ENCODE measurements at places on chromosomes 1 and 21. TPM values are rescaled to one million over a fixed set of nuclear protein-coding genes. Genes with fewer than 3 reads are reported as not detected.

FBXO2 gene
- 3.7 TPM for total RNA-seq

SMPDL3B gene
- total RNA-seq: not detected

YIPF1 gene
- 4.3 TPM for total RNA-seq

ANGPTL7 gene
- not detected for total RNA-seq

TMEM52 gene
- total RNA-seq: 0.49 TPM

NECTIN4 gene
- 0.22 TPM for total RNA-seq

DNA sequence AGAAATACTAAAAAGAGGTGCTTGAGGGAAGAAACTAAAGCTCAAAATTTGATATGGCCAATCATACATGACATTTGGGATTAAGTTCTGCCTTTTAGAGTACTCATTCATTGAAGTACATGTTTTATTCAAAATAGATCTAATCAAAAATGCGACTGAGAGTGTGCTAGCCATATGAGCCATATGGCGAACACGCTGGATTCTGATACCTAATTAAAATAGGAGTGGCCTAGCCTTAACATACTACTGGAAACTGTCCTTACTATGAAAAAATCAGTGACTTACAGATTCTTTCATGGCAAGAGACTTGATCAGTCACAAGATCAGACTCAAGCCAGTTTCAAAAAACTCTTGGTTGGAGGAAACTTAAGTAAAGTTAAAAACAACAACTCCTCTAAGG lies 73.9 kb downstream of the PTGER3 start:
- no peaks in the 10 kb centered on the region for H3K36me3 ChIP-seq
- no peaks in the 10 kb centered on the region for H3K4me1 ChIP-seq
- H3K27ac ChIP-seq: no peak overlapping the region
- no peaks in the 10 kb centered on the region for H3K27me3 ChIP-seq
- no peak for DNase-seq

DNA sequence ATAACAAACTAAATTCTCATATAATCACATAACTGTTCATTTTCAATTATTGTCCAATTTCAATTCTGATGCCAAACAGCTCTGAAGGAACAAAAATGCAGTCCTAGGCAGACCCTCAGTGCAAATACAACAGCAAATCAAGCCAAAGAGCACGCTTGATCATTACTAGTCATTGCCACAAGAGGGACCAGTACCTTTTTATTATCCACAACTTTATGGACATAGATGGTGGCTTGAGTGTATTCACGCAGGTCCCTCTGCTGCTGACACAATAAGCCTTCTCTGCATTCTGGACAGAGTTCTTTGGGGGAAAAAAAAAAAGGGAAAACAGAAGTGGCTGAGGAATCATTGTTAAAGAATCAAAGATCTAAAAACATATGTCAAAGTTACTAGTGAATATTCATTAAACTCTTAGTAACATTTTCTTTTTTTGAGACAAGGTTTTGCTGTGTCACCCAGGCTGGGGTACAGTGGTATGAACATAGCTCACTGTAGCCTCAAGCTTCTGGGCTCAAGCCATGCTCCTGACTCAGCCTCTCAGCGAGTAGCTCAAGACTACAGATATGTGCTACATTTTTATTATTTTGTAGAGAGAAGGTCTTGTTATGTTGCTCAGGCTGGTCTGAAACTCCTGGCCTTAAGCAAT lies 34.3 kb upstream of the RAP1GAP start:
- peaks cover 72% of the 10 kb centered on the region for H3K36me3 ChIP-seq
- no peak for DNase-seq
- no peaks in the 10 kb centered on the region for H3K4me1 ChIP-seq
- no peak overlapping the region for H3K27ac ChIP-seq

GRCh38 chr1:4636186-4636585 lies 18.2 kb upstream of the AJAP1 start:
- no peak overlapping the region for H3K27ac ChIP-seq
- no peaks in the 10 kb centered on the region for H3K4me1 ChIP-seq
- DNase-seq: no peak
- no peaks in the 10 kb centered on the region for H3K27me3 ChIP-seq

DNA sequence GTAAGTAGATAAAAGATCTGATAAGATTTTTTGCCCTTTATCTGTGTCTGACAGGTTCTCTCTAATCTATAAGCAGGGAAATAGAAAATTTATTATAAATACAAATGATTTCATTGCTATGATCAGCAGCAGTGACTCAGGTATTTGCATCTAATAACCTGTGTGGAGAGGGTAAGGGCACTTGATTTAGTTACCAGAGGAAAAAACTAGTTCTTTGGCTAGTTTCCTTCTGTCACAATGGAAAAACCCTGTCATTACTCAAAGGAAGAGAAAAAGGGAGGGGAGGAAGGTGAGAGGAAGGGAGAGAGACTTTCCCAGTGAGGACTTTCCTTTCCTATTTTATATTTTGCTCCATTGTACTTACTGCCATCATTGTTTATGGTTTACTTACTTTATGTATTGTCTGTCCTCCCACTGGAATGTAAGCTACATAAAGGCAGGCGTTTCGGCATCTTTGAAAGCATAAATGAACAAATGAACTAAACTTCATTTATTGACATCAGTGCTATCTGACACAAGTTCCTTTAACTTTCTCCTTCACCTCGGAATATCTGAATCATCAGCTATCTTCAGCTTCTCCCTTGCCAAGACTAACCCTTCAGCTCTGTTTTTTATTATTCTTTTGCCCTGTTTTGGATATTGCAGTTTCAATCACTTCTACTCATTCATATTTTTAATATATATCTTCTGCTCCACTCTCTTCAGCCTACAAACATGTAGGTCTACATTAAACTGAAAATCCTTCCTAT lies 34.9 kb downstream of the WDR3 start:
- peaks cover 20% of the 10 kb centered on the region for H3K36me3 ChIP-seq
- no peaks in the 10 kb centered on the region for H3K4me1 ChIP-seq
- H3K27me3 ChIP-seq: no peaks in the 10 kb centered on the region

GRCh38 chr21:39346671-39347331 lies 2.1 kb downstream of the HMGN1 start:
- no peak for DNase-seq
- H3K4me1 ChIP-seq: peaks cover 25% of the 10 kb centered on the region
- H3K36me3 ChIP-seq: peaks cover 39% of the 10 kb centered on the region
- H3K4me3 ChIP-seq: no peak overlapping the region

- no peak overlapping the region for H3K27ac ChIP-seq
- peaks cover 8% of the 10 kb centered on the region for H3K27me3 ChIP-seq
- no peak for DNase-seq
- H3K4me1 ChIP-seq: peaks cover 2% of the 10 kb centered on the region
- H3K36me3 ChIP-seq: no peaks in the 10 kb centered on the region
Observed at GRCh38 chr1:178506669-178507068, 6.2 kb upstream of the TEX35 start.

GRCh38 chr1:207309745-207310273 lies 11.7 kb upstream of the CD55 start:
- DNase-seq: no peak
- no peaks in the 10 kb centered on the region for H3K27me3 ChIP-seq
- H3K27ac ChIP-seq: no peak overlapping the region
- no peak overlapping the region for H3K4me3 ChIP-seq
- H3K36me3 ChIP-seq: no peaks in the 10 kb centered on the region
- H3K4me1 ChIP-seq: peaks cover 5% of the 10 kb centered on the region

DNA sequence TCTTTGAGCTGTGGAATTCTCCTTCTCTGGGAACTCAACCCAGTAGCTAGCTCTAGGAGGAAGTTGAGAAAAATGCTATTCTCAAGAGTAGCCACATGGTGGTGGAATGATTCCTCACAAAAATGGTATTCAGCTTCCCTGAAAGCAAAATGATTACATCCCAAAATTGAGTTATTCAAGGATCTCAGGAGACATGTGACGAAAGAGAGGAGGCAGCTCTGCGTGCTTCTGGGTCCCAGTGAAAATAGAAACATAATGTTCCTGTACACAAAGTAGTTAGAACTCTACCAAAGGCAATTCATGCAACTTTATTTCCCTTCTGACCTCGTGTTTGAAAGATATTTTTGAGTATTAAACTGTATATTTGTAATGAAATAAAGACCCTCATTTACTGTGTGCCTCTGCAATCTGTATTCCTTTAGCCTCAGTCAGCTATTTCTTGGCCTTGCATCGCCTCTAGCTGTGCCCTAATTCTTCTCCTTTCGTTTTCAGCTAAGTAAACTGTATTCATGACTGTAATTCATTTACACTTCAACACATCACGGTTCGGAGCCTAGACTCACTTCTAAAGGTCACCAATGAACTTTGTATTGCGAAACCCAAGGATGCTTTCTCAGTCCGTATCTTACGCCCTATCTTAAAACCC lies 167.3 kb downstream of the FASLG start:
- H3K27ac ChIP-seq: no peak overlapping the region
- H3K4me3 ChIP-seq: no peak overlapping the region
- H3K36me3 ChIP-seq: no peaks in the 10 kb centered on the region
- H3K4me1 ChIP-seq: no peaks in the 10 kb centered on the region
- peak; percentile 34 for DNase-seq

DNA sequence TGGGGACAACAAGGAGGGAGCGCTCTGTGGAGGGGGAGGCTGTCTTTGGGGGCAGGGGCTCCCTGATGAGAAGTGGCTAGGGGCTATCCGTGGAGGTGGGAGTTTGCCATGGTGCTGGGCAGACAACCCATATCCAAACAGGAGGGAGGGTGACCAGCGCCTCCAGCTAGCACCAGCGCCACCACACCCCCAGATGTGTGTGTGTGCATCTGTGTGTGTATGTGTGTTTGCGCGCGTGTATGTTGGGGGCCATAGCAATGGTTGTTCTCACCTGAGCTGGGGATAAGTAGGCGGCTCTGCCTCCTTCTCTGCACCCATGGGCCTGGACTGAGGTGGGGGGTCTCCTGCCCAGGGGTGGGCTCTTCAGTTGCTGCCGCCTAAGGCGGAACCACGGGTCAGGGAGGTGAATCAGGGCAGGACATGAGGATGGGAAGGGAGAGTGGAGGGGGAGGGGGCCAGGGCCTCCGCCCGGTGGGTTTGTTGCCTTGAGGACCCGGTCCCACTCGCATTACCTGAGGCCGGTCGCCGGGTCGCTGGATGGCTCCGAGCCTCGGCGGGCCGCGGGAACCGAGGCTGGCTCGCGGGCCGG lies 345 bp downstream of the HPCAL4 start:
- no peaks in the 10 kb centered on the region for H3K36me3 ChIP-seq
- H3K4me3 ChIP-seq: peak overlapping the region; percentile 67
- H3K4me1 ChIP-seq: peaks cover 40% of the 10 kb centered on the region
- DNase-seq: no peak
- H3K27ac ChIP-seq: no peak overlapping the region

DNA sequence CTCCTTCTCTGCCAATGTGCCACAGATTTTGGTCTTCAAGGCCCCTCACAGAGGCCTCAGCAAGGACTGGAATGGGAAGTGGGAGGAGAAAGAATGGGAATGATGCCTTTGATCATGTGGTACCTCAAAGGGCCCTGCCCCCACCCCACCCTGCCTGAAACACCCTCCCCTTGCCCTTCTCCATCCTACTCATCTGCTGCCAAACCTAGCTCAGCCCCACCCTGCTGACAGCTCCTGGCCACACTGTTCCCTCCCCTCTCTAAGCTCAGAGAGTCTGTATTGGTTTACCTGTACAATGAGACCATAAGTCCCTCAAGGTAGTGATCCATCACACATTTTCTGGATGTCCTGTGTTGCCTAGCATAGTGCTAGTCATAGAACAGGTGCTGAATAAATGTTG lies 6.7 kb upstream of the ARHGAP30 start:
- no peaks in the 10 kb centered on the region for H3K27me3 ChIP-seq
- peaks cover 10% of the 10 kb centered on the region for H3K4me1 ChIP-seq
- no peak overlapping the region for H3K4me3 ChIP-seq

GRCh38 chr1:208933984-208934525 lies 649.5 kb upstream of the CAMK1G start:
- H3K27ac ChIP-seq: no peak overlapping the region
- no peaks in the 10 kb centered on the region for H3K27me3 ChIP-seq
- no peak for DNase-seq
- no peaks in the 10 kb centered on the region for H3K36me3 ChIP-seq
- no peaks in the 10 kb centered on the region for H3K4me1 ChIP-seq

DNA sequence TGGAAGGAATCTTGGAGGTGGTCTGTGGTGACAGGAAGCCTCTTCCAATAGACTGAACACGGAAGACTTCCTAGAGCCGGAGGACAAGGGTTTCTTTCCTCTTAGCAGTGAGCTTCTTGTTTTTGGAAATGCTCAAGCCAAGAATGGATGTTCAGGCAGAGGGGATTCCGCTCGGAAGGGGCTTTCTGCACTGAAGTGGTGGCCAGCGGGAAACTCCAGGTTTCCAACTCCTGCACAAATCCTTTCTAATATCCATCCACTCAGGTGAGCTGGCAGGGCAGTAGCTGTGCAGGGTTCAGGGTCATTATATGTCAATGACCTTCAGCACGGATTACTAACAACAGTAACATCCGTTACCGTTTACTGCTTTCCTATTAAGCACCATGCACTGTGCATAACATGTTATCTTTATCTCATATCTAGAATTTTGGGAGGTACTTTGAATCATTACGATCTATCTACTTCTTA lies 573 bp upstream of the CPT2 start:
- peaks cover 5% of the 10 kb centered on the region for H3K36me3 ChIP-seq
- no peak for DNase-seq
- peak overlapping the region; percentile 92 for H3K4me3 ChIP-seq
- H3K27ac ChIP-seq: peak overlapping the region; percentile 97
- peaks cover 25% of the 10 kb centered on the region for H3K4me1 ChIP-seq
- H3K27me3 ChIP-seq: no peaks in the 10 kb centered on the region

DNA sequence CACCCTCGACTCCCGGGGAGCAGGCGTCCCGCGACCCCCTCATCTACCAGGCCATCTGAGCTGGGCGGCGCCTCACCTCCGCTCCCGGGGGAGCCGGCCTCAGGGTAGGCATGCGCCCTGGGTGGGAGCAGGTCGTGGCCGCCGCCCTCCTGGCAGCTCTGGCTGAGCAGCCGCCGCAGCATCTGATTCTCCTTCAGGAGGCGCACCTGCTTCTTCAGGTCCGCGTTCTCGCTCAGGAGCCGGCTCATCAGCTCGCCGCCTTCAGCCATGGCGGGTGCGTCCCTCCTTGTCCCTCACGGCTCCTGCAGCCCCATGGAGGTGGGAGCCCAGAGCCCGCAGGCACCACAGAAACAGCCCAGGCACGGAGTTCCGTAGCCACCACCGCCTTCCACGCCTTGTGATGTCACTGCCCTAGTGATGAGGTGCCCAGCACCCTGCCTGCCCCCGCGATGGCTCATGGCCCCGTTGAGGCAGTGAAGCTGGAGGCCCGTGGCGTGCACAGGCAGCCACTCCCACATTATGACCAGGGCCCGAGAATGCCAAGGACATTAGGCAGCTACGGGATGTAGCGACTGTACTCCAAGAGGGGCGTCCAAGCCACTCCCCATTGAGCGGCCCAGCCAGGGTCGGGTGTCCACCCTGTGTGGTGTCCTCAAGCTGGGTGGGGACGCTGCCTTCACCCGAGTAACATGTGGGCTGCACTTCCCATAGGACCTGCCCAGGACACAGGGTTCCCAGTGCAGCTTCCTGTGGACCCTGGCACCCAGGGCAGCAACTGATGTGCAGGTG lies 1.5 kb downstream of the SPATC1L start:
- peaks cover 25% of the 10 kb centered on the region for H3K4me1 ChIP-seq
- H3K27me3 ChIP-seq: no peaks in the 10 kb centered on the region
- DNase-seq: no peak
- H3K36me3 ChIP-seq: no peaks in the 10 kb centered on the region
- no peak overlapping the region for H3K4me3 ChIP-seq

DNA sequence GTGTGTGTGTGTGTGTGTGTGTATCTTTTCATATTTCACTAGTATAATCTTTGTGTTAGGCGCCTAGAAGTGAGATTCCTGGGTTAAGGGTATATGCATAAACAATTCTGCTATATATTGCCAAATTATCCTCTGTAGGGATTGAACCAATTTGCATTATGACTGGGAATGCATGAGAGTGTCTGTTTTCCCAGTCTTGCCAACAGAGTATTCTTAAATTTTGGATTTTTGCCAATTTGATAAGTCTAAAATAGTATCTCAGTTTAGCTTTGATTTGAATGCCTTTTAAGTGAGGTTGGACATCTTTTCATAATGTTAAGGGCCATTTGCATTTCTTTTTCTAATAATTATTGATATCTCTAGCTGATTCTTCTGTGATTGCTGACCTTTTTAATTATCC lies 8.2 kb upstream of the AVPR1B start:
- H3K4me1 ChIP-seq: no peaks in the 10 kb centered on the region
- no peak for DNase-seq
- H3K27ac ChIP-seq: no peak overlapping the region

Measured in CD4-positive, alpha-beta T cell (primary cell).